ENCODE measurements at places on chromosomes 5 and 9. TPM values are rescaled to one million over a fixed set of nuclear protein-coding genes. Genes with fewer than 3 reads are reported as not detected.

PSD2 gene
- total RNA-seq, result not detected

FSTL4 gene
- not detected for total RNA-seq

GRCh38 chr5:140075371-140075770 lies 32.3 kb upstream of the NRG2 start:
- no peak for DNase-seq

- no peak for DNase-seq
Measured at GRCh38 chr9:95729669-95730368, 145.7 kb upstream of the ERCC6L2 start.

GRCh38 chr5:79297661-79298060 lies 61.7 kb downstream of the JMY start:
- DNase-seq, result no peak

Measured in activated naive CD4-positive, alpha-beta T cell treated with anti-CD3 and anti-CD28 coated beads, Interleukin-2, amount 50 U/mL, for 72 hours (primary cell).